ENCODE measurements at places on chromosomes 3 and 15. TPM values are rescaled to one million over a fixed set of nuclear protein-coding genes. Genes with fewer than 3 reads are reported as not detected.

UBE2E2 gene
- polyA plus RNA-seq, result 72.2 TPM

RASA2 gene
- 3.2 TPM for polyA plus RNA-seq

GOLGA8Q gene
- not detected for polyA plus RNA-seq

BUB1B gene
- not detected for polyA plus RNA-seq

GXYLT2 gene
- 0.42 TPM for polyA plus RNA-seq

PRSS50 gene
- not detected for polyA plus RNA-seq

LRRC3B gene
- polyA plus RNA-seq, result 14.7 TPM

CIDEC gene
- not detected for polyA plus RNA-seq

EFCC1 gene
- polyA plus RNA-seq, result not detected

KBTBD12 gene
- polyA plus RNA-seq, result 1.5 TPM

ISG20 gene
- polyA plus RNA-seq, result 3.4 TPM

GPR156 gene
- not detected for polyA plus RNA-seq

NR1I2 gene
- polyA plus RNA-seq, result 0.31 TPM

PARP14 gene
- 4.7 TPM for polyA plus RNA-seq

CCDC39 gene
- 2.8 TPM for polyA plus RNA-seq

LRRC31 gene
- polyA plus RNA-seq, result 1.9 TPM

LMAN1L gene
- not detected for polyA plus RNA-seq

FEZF2 gene
- polyA plus RNA-seq, result not detected

STRIT1 gene
- polyA plus RNA-seq, result not detected

LSAMP gene
- polyA plus RNA-seq, result 12.8 TPM

ABHD2 gene
- 18.8 TPM for polyA plus RNA-seq
